Activated CD8-positive, alpha-beta memory T cell treated with anti-CD3 and anti-CD28 coated beads for 24 hours (primary cell): ENCODE measurements at places on chromosomes 5 and 9.

DNA sequence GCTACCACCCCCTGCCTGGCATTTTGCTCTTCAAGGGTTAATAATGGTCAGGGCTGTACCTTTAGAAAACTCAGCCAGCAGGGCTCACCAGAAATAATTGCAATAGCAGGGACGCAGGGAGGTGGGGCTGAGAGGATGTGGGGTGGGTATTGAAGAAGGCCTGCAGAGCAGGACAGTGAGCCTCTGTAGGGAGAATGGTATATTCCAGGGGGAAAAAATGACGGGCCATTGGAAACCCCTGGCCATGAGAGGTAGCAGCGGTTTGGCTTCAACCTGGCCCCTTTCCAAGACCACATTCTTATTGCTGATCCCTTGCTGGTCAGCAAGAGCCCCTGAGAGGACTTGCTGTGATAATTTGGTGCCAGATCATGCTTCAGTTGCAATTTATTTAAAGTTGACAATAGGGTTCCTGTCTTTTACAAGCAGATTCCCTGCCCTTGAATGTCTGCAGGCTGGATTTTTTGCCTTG lies 36.7 kb upstream of the CTNNA1 start:
- DNase-seq = no peak

DNA sequence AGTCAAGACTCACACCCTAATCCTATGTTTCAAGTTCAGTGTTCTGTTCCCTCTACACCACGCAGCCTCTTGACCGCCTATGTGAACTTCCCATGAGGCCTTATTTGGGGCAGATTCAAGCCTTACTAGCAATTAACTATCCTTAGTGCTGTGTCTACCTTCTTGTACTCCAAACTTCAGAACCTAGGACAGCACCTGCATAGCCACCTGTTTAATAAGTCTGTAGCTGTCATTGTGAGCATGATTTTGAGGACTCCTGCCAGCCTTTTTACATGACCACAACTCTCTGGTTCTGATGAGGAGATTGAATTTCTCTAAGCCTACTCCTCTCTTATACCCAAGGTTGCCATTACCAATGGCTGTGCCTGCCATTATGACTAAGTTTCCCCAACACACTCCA lies 50.8 kb upstream of the PCSK1 start:
- no peak for DNase-seq

GRCh38 chr5:149632311-149633251 lies 51.3 kb downstream of the ARHGEF37 start:
- no peak for DNase-seq

DNA sequence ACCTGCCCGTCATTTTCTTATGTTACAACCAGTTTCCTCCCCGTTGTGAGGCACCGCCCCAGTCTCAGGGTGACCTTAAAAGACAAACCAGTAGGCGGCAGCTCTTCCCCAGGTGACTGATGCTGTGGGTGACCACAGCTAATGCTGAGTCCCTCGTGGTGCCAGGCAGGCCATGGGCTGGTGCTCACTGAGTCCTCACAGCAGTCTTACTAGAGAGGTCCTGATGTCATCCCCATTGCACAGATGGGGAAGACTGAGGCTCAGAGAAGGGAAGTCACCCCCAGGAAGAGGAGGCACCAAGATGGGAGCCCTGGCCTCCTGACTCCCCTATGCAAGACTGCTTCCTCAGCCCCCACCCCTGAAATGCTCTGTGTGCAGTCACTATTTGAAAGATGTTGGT lies 978 bp downstream of the CFAP157 start:
- no peak for DNase-seq

DNA sequence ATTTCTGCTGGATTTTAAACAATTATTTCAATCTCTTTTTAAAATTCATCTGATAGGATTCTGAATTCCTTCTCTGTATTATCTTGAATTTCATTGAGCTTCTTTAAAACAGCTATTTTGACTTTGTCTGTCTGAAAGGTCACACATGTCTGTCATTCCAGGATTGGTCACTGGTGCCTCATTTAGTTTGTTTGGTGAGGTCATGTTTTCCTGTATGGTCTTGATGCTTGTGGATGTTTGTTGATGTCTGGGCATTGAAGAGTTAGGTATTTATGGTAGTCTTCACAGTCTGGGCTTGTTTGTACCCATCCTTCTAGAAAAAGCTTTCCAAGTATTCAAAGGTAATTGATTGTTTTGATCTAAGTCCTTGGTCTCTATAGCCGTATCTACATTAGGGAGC lies 39.1 kb downstream of the DENND4C start:
- DNase-seq = no peak

DNA sequence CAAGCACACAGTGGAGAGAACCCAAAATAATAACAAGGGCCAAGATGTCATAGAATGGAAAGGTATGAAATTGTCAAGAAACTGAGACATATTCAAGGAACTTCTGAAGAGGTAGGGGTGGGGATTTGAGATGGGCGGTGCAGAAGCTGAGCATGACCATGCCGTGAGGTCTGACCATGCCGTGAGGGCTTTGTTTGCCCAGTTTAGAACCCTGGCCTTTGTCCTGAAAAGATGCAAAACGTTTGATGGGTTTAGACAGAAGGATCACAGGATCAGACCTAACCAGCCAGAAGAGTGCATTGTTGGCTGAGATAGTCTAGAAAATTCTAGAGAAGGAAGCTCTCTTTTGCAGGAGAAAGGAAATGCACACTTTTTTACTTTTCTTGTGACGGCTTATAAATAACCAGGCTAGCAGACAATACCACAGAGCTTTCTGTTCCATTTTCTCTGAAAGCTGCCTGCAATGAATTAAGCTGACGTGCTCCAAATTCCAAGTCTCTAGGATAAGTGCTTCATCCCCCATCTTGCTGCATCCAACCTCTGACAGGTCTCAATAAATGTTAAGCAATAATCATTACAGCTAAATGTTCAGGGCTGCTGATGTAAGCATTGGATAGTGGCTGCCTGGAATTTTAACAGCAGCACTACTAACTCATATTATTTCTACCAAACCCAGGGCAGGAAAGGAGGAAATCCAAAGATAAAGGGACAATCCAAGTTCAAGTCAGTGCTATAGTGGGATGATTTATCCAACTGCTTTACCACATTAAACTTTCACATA lies 110.9 kb upstream of the IL6ST start:
- DNase-seq = no peak

- DNase-seq = no peak
Measured at GRCh38 chr5:100790170-100790665, 112.9 kb downstream of the ST8SIA4 start.
